ENCODE measurements at places on chromosomes 13 and 19.

DNA sequence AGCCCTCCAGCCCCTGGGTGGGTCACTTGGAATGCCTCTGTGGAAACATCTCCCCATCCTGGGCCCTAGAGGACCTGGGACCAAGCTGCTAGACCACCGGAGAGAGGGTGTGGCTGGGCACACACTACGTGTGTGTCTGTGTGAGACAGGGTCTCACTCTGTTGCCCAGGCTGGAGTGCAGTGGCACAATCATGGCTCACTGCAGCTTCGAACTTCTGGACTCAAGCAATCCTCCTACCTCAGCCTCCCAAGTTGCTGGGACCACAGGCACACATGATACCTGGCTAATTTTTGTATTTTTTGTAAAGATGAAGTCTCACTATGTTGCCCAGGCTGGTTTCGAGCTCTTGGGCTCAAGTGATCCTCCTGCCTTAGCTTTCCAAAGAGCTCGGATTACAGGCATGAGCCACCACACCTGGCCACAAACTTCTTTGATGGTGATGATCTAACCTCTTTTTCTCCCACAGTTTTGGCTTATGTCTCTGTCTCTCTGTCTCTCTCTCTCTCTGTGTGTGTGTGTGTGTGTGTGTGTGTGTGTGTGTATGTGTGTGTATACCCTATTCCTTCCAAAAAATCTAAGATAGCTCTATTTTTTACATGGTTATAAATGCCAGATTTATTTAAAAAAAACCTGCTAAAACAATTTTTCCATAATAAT is 32.1 kb upstream of the SLC7A9 start:
- no peak for DNase-seq

- DNase-seq: no peak
These were observed 394.2 kb downstream of the ITGBL1 start for GRCh38 chr13:101846701-101847100.

- no peak for DNase-seq
These were observed 69.5 kb downstream of the STOML3 start for GRCh38 chr13:38921081-38921480.

DNA sequence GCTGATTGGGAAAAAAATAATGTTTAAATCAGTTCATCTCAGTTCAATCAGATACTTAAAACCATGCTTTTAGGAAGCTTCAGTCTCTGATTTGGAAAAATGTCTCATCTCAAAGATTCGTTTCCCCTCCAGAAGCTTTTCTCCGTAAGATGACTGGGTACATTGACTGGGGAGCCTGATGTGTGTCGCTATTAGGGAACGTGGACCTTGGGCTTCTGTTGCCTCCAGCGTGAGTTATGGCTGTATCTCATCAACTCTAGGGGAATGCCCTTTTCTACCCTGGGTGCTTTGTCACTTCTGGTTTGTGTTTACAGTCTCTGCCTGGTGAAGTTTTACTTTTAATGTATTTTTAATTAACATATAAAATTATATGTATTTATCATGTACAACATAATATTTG is 635.5 kb upstream of the GPC6 start:
- DNase-seq: no peak

DNA sequence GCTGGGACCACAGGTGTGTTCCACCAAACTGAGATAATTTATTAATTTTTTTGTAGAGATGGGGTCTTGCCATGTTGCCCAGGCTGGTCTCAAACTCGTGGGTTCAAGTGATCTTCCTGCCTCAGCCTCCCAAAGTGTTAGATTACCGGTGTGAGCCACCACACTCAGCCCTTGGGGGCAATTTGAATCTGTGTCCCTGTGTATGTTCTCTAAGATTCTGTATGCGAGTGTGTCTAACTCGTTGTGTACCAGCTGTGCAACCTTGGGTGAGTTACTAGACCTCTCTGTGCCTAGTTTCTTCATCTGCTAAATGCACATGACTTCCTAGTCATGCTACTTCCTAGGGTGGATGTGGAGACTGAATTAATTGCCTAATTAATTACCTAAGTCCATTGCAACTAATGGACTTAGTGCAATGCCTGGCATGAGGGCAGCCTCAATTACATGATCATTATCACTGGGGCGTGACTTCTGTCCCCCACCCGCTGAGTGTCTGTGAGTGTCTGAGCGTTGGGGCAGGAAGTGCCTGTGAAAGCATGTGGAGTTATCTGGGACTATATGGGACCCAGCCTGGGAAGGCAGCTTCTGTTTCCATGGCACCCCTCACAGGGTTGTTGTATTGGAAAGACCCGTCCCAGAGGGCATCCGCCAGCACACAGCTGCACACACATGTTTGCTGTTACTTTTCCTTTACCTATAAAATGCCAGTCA is 1.8 kb upstream of the NCCRP1 start:
- no peak for DNase-seq

GRCh38 chr13:99366075-99366987 is 59.1 kb upstream of the GPR183 start:
- no peak for DNase-seq

DNA sequence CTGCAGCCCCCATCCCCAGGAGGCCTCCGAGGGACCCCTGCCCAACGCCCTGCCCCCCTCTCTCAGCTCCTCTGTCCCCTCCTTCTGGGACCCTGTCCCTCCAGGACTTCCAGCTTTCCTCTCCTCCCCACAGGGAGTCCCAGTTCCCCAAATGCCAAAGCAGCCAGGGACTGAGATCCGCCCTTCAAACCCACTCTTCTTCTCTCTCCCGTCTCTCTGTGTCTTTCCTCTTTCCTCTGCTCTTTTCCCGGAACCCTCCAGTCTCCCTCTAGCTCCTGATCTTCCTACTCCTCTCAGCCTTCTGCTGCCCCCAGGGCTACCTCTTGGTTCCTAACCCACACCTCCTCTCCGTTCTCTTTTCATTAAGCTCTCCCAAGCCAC is 377 bp downstream of the CA11 start:
- no peak for DNase-seq

DNA sequence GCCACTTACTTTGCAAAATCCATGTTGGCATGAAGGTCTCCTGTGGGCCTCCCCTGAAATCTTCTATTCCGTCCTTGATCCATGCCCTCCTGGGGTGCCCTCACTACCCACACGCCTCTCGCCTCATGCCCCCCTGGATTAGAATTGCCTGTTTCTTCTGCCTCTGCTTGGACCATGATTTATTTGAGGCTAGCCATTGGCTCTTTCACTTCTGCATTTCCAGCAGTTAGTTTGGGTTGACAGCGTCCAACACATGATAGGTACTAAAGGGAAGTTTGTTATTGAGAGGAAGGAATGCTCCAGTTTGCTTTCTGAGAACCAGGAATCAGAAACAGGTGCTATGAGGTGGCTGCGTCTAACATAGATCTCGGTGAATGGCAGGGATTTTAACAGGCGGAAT is 30.5 kb upstream of the TPTE2 start:
- DNase-seq: no peak

DNA sequence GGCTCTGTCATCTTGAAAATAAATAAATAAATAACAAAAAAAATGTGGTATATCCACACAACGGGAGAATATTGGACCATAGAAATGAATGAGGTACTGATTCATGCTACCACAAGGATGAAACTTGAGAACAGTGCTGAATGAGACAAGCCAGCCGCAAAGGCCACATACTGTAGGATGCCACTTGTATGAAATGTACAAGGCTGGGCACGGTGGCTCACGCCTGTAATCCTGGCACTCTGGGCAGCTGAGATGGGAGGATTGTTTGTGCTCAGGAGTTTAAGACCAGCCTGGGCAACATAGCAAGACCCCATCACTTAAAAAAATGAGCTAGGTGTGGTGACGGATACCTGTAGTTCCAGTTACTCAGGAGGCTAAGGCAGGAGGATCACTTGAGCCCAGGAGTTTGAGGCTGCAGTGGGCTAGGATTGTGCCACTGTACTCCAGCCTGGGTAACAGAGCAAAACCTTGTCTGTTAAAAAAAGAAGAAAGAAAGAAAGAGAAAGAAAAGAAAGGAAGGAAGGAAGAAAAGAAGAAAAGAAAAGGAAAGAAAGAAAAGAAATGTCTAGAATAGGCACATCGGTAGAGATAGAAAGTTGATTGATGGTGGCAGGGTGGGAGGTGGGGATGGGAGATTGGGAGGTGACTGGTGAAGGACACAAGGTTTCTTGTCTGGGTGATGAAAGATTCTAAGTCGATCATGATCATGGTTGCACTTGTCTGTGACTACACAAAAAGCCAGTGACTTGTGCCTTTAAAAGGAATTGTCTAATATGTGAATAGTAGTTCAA is 20.3 kb downstream of the HPN start:
- DNase-seq: no peak

- DNase-seq: no peak
These were observed 360.0 kb downstream of the DCT start for GRCh38 chr13:94119360-94119936.

All from stimulated activated CD4-positive, alpha-beta T cell treated with anti-CD3 and anti-CD28 coated beads, Interleukin-1b, Interleukin-23, amount 100 ng/mL, for 1 hour (primary cell).